Activated naive CD8-positive, alpha-beta T cell treated with anti-CD3 and anti-CD28 coated beads, Interleukin-2, amount 50 U/mL, for 24 hours (primary cell): ENCODE measurements at places on chromosomes 5 and 9.

GRCh38 chr5:156339139-156339841 lies 12.3 kb downstream of the SGCD start:
- DNase-seq, result no peak

DNA sequence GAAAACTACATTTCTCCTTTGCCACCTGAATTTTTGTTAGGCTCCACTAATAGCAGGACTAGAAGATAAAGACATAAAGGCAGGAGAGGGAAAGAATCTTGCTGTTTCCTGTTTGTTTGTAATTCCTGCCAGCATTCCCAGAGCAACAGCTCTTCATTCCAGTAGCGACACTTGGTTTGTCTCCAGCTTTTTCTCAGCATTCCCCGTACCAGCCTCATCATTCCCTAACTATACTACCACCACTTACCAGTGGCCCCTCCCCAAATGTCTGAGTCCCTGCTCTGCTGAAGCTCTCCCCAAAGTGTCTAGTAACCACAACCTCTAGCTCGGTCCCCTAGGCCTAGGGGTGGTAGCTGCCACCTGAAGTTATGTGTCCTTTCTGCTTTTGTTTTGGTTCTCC lies 18.6 kb downstream of the CETN3 start:
- DNase-seq, result no peak

DNA sequence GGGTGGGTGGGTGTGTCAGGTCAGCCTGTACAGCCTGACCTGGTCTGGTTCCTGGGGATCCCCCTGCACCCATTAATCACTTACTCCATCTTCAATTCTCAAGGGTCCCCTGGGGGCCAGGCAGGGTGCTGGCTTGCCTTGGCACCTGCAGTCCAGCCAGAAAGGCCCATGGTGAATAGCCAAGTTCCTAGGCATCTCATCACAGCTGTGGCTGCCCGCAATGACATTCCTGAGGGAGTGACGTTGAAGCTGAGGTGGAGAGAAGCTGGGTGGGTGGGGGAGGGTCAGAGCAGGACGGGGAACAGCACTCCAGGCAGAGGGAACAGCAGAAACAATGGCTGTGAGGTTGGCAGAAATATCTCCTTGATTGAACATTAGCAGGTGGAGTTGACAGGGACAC lies 10.6 kb downstream of the HMCN2 start:
- DNase-seq, result no peak

DNA sequence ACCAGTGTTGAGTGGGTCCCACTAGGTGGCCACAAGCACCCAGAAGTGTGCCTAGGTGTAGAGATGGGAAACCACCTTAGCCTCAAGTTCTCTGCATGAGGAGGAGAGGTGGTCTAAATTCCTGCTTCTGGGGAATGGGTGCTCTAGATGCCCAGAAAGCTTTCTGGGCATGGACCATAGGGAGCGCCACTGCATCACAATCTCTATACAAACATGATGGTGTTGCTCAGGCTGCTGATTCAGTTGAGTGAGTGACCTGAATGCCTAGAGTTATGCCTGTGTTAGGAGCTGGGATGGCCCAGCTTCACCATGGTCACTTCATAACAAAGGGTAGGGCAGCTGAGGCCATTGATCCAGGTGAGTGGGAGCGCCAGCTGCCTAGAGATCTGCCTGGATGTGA lies 667.9 kb upstream of the ARRDC3 start:
- no peak for DNase-seq

DNA sequence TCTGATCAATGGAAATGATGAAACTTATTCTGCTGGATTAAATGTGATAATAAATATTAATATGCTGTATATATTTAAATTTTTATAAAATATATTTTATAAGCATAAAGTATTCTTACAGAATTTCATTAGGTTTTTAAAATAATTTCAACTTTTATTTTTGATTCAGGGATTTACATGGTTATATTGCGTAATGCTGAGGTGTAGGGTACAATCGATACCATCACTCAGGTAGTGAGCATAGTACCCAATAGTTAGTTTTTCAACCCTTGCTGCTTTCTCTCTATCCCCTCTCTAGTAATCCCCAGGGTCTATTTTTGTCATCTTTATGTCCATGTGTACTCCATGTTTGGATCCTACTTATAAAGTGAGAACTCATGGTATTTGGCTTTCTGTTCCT lies 5.7 kb downstream of the TLR4 start:
- no peak for DNase-seq

GRCh38 chr5:167361795-167362194 lies 929.6 kb upstream of the WWC1 start:
- DNase-seq, result no peak

DNA sequence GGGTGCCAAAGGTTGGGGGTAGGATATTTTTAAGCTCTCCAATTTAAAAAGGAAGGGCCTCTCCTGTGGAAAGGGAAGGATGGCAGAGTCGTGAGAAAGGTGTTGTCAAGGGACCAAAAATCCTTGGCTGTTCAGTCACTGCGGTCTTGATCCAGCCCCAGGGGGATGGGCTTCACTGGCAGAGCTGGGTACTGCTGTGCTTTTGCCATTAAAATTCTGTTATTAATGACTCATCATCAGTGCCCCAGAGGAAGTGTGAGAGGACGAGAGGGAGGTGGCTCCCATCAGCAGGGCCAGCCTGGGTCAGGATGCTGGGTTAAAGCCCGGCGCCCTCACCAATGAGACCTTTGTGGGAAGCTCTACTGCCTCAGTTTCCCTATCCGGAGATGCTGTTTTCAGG lies 16.7 kb downstream of the PCDH12 start:
- DNase-seq, result no peak

- DNase-seq, result no peak
These were observed 32.3 kb upstream of the SPATA31E1 start for GRCh38 chr9:87850391-87850790.

GRCh38 chr5:69230181-69230580 lies 4.5 kb upstream of the CDK7 start:
- no peak for DNase-seq

DNA sequence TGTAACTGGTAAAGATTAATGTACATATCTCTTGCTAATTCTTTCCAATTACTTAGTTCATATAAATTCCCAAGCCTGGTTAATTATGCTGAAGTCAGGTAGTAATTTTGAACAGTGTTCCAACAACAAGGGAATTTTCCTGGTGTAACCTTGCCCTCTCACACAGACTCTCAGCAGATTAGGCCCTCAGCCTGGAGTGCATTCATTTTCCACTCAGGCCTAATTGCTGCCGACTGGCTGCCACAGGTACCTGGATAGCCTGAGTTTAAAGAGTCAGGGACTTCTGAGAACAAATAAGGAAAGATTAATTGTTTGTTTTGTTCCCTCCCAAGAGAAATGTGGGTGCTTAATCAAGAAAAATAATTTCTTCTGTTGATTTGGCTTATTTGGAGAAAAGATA lies 71.4 kb downstream of the PPIC start:
- no peak for DNase-seq

GRCh38 chr9:88013607-88014006 lies 39.3 kb upstream of the CDK20 start:
- no peak for DNase-seq

DNA sequence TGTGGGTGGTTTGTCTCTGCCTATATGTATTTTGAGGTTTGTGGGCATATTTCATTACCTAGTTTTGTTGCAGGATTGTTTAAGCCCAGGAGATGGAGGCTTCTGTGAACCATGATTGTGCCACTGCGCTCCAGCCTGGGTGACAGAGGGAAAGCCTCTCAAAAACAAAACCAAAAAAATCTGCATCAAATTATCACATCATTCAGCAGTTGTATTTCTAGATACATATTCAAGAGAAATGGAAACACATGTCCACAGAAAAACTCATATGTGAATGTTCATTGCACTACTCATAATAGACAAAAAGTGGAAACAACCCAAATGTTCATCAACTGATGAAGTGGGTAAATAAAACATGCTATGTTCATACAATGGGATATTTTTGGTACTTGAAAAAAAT lies 29.9 kb downstream of the HSPA4 start:
- DNase-seq, result no peak

DNA sequence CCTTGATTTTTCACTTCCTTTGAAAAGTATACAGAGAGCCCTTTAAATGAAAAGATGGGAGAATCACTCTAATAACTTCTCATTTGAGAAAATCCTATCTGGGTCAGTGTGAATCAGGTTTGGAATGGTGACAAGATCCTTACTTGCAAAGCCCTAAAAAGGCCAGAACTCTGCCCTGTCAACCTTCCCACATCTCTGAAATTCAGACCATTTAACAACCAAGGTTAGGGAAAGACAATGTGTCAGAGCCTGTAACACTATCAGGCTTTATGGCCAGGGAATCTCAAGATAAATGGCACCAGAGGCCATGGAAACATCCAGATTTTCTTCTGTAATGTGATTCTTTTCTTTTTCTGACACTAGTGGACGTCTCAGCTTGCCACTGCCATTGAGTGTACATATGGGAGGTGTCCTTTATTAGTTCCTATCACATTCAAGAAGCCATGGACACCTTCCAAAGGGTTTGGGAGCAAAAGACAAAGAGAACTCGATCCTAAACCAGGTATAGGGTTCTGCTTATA lies 165.7 kb upstream of the GPR151 start:
- DNase-seq, result no peak

- DNase-seq, result no peak
These were observed 711 bp downstream of the PGGT1B start for GRCh38 chr5:115262011-115262320.

- DNase-seq, result no peak
These were observed 373.0 kb upstream of the MEF2C start for GRCh38 chr5:89255845-89256463.

GRCh38 chr5:54745599-54745998 lies 228.0 kb downstream of the SNX18 start:
- DNase-seq, result no peak
